ENCODE measurements at places on chromosomes 2 and 18.

- no peak for DNase-seq
These were observed 214.5 kb upstream of the SALL3 start for GRCh38 chr18:78765142-78765541.

GRCh38 chr2:101119431-101119830 is 31.8 kb downstream of the TBC1D8 start:
- no peak for DNase-seq

DNA sequence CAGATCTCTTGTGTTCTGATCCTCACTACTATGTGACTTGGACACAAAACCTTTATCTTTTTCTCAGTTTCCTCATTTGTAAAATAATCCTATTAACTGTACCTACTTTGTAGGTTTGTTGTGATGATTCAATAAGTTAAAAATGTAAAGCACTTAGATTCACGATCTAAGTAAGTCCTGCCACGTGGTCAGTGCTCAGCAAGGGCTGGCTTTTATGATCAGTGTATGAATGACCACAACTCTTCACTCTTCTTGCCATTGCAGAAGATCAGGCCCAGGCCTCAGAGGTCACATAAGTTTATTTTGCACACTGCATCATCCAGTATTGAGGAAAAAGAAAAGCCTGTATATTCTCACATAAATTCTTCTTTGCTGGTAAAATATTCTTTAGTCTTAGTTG is 1192.5 kb upstream of the ACVR2A start:
- DNase-seq: no peak

DNA sequence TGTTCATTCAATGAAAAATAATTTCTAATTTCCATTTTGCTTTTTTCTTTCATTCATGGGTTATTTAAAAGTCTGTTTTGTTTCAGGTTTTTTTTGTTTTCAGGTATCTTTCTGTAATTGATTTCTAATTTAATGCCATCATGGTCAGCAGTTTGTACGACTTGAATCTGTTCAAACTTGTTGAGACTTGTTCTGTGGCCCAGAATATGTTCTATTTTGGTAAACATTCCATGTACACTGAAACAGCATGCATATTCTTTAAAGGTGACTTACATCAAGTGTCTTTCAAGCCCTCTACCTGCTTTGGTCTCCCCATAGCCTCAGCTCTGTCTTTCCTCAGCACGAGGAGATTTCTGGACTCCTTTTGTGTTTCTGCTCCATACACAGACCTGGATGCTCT is 49.1 kb downstream of the CYP1B1 start:
- no peak for DNase-seq

- peak; percentile 42 for DNase-seq
These were observed 2.1 kb downstream of the MBP start for GRCh38 chr18:77130229-77131099.

GRCh38 chr2:178829299-178829960 is 22.2 kb upstream of the TTN start:
- no peak for DNase-seq

DNA sequence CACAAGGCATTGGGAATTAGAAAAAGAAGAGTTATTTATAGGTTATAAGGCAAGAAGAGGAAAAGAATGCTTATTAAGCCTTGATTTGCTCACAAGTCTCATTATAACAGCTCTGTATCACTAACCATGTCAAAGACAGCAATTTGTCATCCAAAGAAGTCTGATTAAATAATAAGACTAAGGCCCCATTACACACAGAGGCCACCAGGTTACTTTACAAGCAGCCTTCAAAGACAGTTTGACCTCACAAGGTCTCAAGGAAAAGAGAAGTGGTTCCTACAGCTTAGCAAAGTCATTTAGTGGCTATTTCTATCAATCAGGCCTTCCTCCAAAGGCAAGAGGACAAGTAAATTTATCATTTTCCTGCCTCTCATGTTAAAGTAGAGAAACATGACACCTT is 188.5 kb downstream of the MBD2 start:
- no peak for DNase-seq

GRCh38 chr2:233981574-233982420 is 64.6 kb downstream of the TRPM8 start:
- no peak for DNase-seq

DNA sequence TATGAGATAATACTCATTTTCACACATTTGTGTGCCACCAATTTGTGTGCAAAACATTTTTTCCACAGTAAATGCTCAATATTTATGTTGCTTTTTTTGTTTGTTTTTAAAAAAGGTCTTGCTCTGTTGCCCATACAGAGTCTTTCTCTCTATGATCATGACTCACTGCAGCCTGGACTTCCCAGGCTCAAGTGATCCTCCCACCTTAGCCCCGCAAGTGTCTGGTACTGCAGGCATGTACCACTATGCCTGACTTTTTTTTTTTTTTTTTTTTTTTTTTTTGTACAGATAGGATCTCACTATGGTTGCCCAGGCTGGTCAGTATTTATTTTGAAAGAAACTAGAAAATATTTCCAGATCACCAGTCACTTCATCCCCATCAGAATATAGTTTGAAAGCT is 297.8 kb upstream of the GYPC start:
- DNase-seq: no peak

GRCh38 chr2:64402876-64403275 is 51.1 kb upstream of the LGALSL start:
- DNase-seq: no peak

GRCh38 chr2:221517696-221518151 is 54.4 kb downstream of the EPHA4 start:
- DNase-seq: peak; percentile 85

GRCh38 chr2:104870100-104870975 is 16.4 kb downstream of the POU3F3 start:
- DNase-seq: no peak

GRCh38 chr18:69838620-69839411 is 108.9 kb downstream of the CD226 start:
- DNase-seq: no peak

- no peak for DNase-seq
These were observed 76.0 kb downstream of the KLHL29 start for GRCh38 chr2:23460993-23461392.

DNA sequence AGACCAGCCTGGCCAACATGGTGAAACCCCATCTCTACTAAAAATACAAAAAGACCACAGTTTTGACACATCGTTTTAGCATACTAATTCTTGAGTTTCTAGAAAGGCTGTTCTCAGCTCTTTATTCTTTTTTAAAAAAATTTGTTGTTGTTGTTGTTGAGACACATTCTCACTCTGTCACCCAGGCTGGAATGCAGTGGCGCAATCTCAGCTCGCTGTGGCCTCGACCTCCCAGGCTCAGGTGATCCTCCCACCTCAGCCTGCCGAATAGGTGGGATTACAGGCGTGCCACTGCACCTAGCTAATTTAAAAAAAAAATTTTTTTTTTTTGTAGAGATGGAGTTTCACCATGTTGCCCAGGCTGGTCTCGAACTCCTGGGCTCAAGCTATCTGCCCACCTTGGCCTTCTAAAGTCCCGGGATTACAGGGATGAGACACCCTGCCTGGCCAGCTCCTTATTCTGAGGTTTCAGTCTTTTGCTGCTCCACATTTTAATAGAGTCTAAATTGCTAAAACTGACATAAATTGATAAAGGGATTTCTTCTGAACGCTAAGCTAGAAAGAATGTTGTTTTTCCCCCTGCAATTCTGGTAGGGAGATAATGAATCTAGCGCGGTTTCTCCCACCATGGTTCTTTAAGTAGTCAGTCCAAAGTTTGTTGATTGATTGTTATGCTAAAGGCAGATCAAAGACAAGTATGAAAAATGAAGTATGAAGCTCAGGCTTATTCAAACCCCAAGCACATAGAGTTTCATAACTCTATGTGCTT is 32.6 kb upstream of the CABLES1 start:
- DNase-seq: no peak

DNA sequence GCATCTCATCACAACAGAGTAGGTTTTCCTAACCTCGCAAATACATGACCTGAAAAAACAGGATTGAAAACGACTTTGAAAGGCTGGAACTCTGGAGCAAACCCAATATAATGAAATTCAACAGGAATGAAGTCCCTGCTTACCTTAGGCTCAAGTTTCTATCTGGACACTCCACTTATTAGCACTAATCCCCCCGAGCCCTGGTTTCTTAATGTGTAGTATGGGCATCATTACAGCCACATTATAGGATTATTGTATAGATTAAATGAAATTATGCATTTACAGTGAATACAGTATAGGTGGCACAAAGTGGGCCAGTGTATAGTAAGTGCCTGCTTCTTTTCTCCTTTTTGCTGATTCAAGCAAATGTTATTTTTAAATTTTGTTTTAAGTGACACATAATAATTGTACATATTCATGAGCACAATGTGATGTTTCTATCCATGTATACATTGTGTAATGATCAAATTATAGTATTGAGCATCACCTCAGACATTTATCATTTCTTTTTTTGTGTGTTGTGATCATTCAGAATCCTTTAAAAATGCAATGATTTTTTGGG is 114.7 kb upstream of the THOC1 start:
- DNase-seq: no peak

DNA sequence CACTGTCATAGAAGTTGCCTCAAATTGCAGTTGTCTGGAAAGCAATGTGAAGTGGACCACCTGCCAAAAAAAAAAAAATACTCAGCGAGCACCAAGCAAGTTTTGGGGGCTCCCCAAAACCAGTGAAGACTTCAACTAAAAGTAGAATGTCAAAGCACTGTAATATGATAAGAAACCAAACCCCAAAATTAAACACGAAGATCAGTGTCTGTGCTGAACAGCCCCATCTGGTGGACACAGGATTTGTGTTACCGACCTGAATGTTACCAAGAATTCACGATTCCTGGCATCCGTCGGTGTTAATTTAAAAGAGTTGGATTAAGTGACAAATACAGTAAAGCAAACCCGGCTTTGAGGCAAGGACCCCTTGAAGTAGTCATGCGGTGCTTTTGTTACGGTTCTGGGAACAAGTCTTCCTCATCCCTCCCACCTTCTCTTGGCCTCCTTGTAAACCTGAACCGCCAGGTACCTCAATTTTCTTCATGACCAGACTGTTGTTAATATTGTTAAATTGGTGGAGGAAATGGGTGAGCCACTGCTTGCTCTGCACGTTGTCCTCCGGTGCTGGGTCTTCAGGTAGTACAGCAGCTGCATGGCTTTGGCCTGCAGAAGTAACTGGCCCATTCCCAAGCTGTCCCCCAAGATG is 31.3 kb upstream of the SSB start:
- DNase-seq: peak; percentile 52

DNA sequence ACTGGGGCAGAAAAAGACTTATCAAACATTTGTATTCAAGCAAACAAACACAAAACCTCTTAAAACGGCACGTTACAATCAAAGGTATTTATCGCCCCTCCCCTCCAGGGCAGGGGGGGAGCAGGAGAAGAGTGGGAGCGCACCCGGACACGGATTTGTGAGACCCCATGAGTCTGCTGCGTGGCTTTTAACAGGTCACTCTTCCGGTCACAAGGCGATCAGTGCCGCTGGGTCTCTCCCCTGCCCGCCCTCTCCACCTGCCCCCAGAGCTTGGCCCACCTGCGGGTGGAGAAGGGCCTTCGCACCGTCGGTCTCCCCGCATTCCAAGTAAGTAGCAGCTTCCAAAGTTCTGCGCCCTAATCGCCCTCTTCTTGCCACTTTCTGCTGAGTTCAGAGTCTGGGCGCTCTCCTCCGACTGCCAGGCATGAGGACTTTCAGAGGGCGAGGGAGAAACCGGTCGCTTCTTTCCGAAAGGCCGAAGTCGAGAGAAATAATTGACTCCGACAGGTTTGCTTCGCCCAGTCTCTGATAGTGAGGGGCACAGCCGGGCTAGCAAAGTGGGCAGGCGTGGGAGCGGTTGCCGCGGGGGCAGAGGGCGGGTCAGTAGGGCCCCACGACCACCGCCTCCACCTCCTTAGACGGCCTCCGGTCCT is 800 bp downstream of the RPRM start:
- no peak for DNase-seq

- DNase-seq: no peak
These were observed 28.8 kb downstream of the LONRF2 start for GRCh38 chr2:100293341-100294161.

DNA sequence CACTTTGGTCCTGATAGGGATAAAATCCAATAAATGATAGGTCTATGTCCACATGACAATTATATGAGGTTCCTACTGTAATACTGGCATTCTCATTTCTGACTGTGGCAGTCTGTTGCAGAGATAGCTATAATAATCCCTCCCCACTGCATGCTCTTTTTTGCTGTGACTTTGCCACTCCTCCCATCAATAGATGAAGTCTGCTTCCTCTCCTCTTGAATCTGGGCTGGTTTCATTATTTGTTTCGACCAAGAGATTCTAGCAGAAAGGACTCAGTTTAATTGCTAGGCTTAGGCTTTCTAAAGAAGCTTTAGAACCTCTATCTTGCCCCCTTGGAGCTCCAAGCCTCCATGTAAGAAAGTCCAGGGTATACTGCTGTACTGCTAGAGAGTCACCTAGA is 23.3 kb upstream of the CREB1 start:
- DNase-seq: no peak

DNA sequence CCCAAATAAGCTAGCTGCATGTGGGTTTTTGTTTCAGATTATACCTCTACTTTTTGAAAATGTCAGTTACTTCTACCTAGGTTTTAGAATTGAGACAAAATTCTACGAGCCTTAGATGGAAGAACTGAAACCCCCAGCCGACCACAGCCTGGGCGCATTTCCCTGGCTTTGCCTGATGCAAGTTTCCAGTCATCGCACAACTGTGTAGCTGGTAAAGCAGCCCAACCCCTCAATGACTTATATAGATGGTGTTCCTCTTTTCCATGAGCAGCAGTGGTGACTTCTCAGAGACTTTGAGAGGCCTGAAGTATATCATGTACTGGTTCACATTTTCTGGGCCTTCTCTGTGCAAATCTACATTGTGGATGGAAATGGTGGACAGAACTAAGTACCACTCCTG is 515.4 kb upstream of the RAB6C start:
- no peak for DNase-seq

GRCh38 chr2:176129813-176130146 is 275 bp downstream of the HOXD8 start:
- no peak for DNase-seq

DNA sequence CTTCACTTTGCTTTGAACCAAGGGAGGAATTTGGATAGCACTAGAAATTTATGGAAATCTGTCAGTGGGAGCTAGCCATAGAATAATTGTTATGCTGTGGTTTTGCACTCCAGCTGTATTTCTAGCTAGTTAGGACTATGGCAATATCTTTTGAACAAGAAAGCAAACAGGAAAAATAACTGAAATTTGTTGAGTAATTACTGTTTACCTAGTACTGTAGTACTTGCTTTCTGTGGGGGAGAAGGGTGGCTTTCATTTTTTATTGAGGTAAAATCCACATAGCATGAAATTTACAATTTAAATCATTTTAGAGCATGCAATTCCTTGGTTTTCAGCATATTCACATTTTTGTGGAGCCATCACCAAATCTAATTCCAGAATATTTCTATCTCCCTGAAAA is 28.4 kb downstream of the MBD5 start:
- DNase-seq: no peak

GRCh38 chr18:24204904-24205303 is 66.0 kb downstream of the CABYR start:
- no peak for DNase-seq

- no peak for DNase-seq
These were observed 636.8 kb upstream of the LINC00305 start for GRCh38 chr18:64785686-64786085.

- DNase-seq: no peak
These were observed 63.9 kb downstream of the DGKD start for GRCh38 chr2:233418052-233418760.

Measured in activated gamma-delta T cell treated with Interleukin-2 at 50 U/mL for 16 hours (primary cell).